ENCODE measurements at places on chromosomes 16 and 17.

- DNase-seq: no peak
These were observed 169.3 kb upstream of the AXIN2 start for GRCh38 chr17:65730711-65731169.

- DNase-seq: no peak
These were observed 17.7 kb downstream of the GALNS start for GRCh38 chr16:88839026-88839529.

- DNase-seq: no peak
These were observed 41.1 kb upstream of the SLC5A10 start for GRCh38 chr17:18910881-18911280.

DNA sequence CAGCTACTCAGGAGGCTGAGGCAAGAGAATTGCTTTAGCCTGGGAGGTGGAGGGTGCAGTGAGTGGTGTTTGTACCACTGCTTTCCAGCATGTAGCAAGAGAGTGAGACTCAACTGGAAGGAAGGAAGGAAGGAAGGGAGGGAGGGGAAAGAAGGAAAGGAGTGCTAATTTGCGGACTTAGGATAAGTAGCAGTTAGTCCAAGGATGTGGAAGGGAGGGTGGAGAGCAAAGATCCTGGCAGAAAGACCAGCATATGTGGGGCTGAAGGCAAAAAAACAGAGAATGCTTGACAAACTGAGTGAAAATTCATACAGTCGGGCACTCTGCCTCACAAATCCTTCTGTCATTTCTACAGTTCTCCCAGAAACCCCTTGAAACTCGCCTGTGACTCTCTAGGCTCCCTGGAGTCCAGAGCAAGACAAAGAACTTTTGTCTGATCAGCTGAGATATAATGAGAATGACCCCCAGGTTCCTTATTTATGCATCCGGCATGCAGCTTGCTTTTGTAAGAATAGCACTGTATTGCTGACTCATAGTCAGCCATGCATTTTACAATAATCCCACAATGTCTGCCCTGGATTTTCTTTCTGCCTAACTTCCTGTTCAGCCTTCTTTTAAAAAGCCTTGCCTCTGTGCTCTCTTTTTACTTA, 31.5 kb downstream of the CDK5RAP3 start:
- DNase-seq: no peak

DNA sequence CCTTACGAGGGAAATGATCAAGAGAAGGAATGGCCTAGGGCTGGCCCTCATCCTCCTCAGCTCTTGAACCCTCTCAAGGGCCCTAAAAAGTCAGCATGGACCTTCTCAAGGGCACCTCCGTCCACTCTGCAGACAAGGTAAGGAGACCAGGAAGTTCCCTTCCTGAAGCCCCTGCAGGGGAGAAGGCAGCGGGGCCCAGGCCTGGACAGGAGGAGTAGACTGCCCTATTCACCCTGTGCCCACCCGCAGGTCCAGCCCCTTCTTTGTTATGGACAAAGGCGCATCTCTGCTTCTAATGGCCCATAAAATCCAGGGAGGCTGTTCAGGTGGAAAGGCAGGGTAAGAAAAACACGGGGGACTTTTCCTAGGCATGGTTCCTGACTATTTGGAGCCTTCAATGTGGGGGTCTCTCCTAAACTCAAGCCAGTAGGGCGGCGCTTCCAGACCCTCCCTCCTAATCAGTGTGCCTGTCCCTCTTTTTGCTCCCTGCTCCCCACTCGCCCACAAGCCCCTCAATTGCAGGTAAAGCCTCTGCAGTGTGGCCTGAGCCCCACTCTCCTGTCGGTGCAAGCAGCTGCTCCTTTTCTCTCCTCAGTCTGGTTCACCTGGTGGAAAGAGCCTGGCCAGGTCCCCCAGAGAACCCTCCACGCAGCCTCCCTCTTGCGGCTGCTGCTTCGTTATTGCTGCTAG, 28.2 kb downstream of the AXIN2 start:
- no peak for DNase-seq

Measured in CD4-positive, alpha-beta T cell treated with Interleukin-17A for 4 hours (primary cell).